ENCODE measurements at places on chromosomes 2 and 18.

DNA sequence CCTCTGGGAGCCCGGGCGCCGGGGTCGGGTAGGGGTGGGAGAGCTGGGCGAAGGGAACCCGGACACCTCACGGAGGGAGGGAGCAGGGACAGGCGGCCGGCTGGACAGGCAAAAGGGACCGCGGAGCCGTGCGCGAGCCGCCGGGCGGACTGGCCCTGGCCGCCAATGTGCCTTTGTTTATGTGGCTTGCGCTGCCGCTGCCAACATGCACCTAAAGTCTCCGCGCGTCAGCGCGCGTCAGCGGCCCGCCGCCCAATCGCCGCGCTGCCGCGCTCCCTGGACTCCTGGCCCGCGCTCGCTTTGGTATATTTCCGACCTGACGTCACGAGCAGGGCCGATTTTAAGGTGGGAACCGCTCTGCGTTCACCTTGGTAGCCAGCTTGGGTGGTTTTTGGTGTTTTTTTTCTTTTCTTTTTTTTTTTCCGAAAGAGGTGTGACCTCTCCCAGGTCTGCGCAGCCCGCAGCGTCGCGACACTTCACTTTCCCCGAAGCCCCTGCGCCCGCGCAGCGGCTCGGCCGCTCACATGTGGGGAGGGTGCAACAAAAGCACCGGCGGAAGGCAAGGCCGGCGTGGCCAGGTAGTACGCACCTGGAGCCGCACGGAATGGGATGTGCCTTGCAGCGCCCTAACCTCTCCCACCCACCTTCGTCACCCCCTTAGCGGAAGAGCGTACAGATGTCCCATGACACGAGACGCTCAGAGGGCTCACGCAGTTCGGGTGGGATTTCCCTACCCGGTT is at the start of gene NR4A2:
Gene NR4A2, minus strand, starts transcription at position 188 of the 740 bp plus-strand sequence. CDS start 2,535 bp downstream, outside the sequence.
- peak; percentile 84 for DNase-seq

DNA sequence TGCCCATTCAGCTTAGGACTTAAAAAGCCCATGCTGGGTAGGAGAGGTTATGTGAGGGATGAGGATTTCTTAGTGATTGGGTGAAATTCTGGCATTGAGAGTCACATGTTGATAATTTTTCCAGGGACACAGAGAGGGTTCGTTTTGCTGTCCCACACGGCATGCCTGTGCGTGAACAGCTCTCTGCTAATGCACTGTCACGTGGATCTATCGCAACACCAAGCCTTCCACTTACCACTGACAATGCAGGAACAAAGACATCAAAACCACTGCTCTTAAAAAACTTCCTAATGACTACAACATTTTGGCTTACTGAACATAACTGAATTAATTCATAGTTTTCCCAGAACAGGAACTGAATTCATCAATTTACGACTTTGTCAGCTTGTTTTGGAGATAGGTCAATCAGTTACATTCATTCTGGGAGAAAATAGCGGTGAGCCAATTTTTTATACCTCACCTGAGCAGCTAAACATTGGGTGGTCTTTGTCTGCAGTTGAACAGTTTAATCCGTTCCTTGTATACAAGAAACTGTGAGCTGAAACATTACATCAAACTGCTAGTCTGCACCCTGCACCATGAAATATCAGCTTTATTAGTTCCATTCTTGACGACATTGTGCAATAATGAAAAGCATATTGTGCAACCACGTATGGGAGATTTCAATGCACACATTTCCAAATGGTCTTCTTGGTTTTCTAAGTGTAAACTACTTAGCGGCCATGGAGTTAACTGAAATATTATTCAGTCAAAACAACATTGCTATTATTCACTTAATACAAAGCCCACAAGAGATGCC is 127.1 kb downstream of the LPIN1 start:
- no peak for DNase-seq

- DNase-seq, result no peak
These were observed 6.8 kb upstream of the CHMP3 start for GRCh38 chr2:86570059-86570458.

- DNase-seq, result no peak
These were observed 365 bp upstream of the RAMP1 start for GRCh38 chr2:237859082-237859433.

DNA sequence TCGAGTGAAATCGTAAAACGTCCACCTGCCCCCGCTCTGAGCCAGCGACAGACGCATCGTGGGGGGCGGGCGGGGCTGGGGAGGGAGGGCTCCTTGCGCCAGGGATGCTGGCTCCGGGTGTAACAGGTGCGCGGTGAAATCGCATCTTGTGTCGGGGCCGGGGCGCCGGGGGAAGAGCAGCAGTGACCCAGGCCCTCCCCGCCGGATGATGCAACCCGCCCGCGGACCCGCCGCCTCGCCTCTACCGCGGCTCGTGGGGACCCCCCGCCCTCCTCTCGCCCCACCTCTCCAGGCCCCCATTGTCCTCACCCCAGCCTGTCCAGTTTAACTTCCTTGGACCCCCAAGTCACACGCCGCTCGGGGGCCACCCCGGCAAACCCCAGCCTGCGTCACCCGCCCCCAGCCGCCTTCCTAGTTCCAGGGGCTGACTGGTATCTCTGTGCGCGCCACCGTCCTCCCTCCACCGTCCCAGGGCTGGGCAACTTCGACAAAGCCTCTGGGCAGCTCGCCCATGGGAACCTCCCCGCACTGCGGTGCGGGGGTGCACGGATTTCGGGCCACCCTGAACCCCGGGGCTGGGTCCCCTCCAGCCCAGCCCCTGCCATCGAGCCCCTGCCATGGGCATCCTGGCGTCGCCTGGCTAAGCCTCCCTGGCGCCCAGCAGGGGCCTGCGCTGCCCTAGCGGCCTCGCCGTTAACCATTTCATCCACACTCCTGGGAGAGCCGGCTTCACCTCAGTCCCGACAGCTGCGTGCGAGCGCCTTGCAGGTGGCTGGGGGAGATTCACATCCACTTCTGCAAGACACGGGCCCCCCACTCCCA is 799 bp upstream of the KIF1A start:
- peak; percentile 22 for DNase-seq

DNA sequence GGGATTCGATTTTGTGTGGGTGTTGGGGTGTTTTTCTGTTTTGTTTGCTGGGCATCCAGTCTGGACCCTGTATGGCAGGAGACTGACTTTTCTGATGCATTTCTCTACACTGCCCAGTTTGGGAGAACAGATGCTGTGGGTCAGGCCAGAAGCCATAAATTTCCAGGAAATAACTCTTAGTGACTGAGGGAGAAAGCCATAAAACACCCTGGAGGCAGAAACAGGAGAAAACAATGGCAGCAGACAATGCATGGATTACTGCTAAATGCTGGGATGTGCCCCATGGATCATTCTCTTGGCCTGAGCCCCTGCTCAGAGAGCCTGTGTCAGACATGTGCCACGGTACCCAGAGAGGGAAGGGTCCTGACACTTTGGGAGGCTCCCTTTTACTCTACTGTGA is 133.6 kb upstream of the CAPN13 start:
- DNase-seq, result no peak

DNA sequence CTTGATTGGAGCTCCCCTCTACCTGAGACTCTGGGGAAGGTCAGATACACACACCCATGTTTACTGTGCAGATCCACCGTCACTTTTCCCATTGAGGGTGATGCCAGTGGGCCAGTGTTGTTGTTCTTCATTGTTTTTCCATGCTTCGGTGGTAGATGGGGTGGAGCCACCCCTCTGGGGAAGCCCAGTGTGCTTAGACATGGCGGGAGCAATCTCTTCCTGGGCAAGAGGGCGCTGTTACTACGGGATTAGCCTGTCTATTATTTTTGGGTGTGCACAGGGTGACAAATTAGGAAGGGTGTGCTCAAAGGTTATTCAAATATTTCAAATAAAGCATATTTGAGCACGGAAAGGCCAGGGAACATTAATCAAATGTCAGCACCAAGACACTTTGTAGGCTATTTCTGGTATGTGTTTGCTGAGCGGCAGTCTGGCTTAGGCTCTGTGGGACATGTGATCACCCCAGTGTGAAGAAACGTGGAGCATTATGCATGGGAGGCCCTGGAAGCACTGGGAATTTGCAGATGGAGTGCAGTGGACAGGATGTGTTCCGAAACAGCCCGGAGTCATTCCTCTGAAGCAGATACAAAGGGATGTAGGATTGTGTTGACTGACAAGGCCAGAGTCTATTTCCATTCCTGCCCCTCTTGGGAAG is 34.8 kb upstream of the SMIM21 start:
- DNase-seq, result no peak

- DNase-seq, result no peak
These were observed 158.3 kb downstream of the GLI2 start for GRCh38 chr2:120893811-120894584.

GRCh38 chr2:240974771-240975572 is 23.4 kb upstream of the SNED1 start:
- DNase-seq, result no peak

- DNase-seq, result no peak
These were observed 345.2 kb upstream of the SLC8A1 start for GRCh38 chr2:40797120-40797519.

DNA sequence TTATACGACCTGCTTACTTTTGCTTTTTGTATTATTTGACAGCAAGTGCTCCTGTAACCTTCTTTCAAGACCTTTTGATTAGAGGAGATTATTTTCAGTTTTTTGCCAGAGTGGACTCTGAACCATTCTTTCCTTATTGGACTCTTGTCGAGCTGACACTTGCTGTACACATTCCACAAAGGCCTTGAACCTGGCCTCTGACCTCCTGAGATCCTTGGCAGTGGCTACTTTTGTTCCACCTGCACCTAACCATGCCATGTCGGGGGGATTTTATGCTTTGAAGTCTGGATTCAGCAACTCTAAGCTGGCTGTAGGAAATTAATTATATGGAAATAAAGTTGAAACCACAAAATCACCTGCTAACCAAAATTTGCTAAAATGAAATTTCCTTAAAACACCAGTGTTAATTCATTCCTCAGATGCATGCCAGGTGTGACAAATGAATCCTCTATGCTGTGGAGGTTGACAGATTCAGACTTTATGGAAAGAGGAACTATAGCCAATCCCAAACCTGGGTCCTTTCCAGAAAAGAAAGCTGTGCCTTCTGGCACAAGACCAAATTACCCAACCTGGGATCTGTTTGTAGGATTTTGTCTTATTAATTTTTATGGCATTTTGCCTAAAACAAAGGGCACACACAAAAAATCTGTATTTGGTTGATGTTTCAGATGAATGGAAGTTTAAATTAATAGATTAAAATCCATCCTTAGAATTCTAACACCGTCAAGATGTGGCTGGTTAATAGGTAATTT is 110.4 kb downstream of the CDC42EP3 start:
- no peak for DNase-seq

Data from activated T-cell treated with anti-CD3 and anti-CD28 coated beads for 4 hours (primary cell).